Smooth muscle cell of bladder (primary cell): ENCODE measurements at places on chromosomes 6 and 20. TPM values are rescaled to one million over a fixed set of nuclear protein-coding genes. Genes with fewer than 3 reads are reported as not detected.

HEY2 gene
- not detected in 2 replicates for total RNA-seq

PLG gene
- total RNA-seq = not detected in 2 replicates

BPIFB1 gene
- total RNA-seq = not detected in 2 replicates

C20orf96 gene
- total RNA-seq = 2.4 and 2.6 TPM in 2 replicates

ZNF831 gene
- not detected in 2 replicates for total RNA-seq

PDYN gene
- total RNA-seq = not detected in 2 replicates

TAB2 gene
- total RNA-seq = 13.8 and 14.8 TPM in 2 replicates

ZC2HC1B gene
- total RNA-seq = not detected in 2 replicates

COL12A1 gene
- 686 and 786 TPM in 2 replicates for total RNA-seq

HSPA1B gene
- 113 and 131 TPM in 2 replicates for total RNA-seq

GTF2H4 gene
- 5.8 and 11.1 TPM in 2 replicates for total RNA-seq

ZNF337 gene
- total RNA-seq = 12.7 and 21.4 TPM in 2 replicates

FAM217A gene
- not detected in 2 replicates for total RNA-seq

LY6G6D gene
- total RNA-seq = not detected in 2 replicates

TSHZ2 gene
- 0.43 and 1.8 TPM in 2 replicates for total RNA-seq

AIF1 gene
- not detected in 2 replicates for total RNA-seq

CLIC5 gene
- 0.09 TPM in 1 of 2 replicates, not detected in the other for total RNA-seq

MATN4 gene
- not detected in 2 replicates for total RNA-seq

HLA-F gene
- 2.6 and 8.0 TPM in 2 replicates for total RNA-seq

TINAG gene
- not detected in 2 replicates for total RNA-seq

SNRNP48 gene
- total RNA-seq = 8.4 and 11.9 TPM in 2 replicates

CLVS2 gene
- under 0.01 TPM in 2 replicates for total RNA-seq

VPS52 gene
- 36.6 and 36.8 TPM in 2 replicates for total RNA-seq

NR2E1 gene
- total RNA-seq = not detected in 2 replicates

MYLK4 gene
- total RNA-seq = 0.46 and 0.57 TPM in 2 replicates

SLC35A1 gene
- total RNA-seq = 16.9 and 17.1 TPM in 2 replicates

CGAS gene
- 3.4 and 4.3 TPM in 2 replicates for total RNA-seq

C20orf144 gene
- total RNA-seq = 0.09 and 0.14 TPM in 2 replicates

HLA-DMB gene
- total RNA-seq = under 0.01 and 0.71 TPM in 2 replicates

PRRT1 gene
- 0.14 and 0.18 TPM in 2 replicates for total RNA-seq

ISM1 gene
- under 0.01 and 0.09 TPM in 2 replicates for total RNA-seq

TMC2 gene
- 0.18 TPM in 1 of 2 replicates, not detected in the other for total RNA-seq

SLC17A4 gene
- not detected in 2 replicates for total RNA-seq

KIFC1 gene
- 1.3 and 1.4 TPM in 2 replicates for total RNA-seq
